ENCODE measurements at places on chromosomes 12 and 14.

- no peak for DNase-seq
Observed at GRCh38 chr12:17949558-17950141, 140.3 kb downstream of the RERGL start.

DNA sequence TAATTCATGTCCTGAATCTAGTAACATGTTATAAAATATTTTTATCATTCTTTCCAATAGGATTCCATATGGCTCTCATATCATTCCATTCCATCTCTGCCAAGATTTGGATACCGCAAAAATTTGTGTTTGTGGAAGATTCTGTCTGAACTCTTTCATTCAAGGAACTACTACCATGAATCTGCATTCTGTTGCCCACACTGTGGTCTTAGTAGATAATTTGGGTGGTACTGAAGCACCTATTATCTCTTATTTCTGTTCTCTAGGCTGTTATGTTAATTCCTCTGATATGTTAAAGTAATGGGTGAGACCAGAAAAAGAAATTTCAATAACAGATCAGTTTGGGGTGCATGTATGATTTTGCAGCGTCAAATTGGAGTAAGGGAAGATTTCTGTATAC lies 6.2 kb downstream of the RPL36AL start:
- no peak for DNase-seq

- DNase-seq = no peak
Observed at GRCh38 chr12:53514628-53515290, 7.5 kb upstream of the NPFF start.

DNA sequence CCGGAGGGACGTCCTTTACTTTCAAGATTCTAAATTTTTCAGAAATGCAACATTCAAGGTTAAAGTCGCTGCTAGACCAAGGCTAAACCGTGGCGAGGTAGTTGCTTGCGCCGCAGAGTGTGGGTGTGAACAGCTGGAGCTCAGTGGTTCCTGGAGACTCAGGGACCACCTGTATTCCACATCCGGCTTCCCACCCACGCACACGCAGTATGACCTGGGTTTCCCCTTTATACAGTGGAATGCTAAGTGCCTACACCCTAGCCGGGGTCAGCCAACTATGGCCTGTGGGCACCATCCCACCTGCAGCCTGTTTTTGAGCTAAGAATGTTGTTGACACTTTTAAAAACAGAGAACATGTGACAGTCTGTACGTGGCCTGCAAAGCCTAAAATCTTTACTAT lies 42.9 kb upstream of the TESC start:
- no peak for DNase-seq

- DNase-seq = no peak
Observed at GRCh38 chr12:132411457-132411856, 78.5 kb upstream of the FBRSL1 start.

- DNase-seq = no peak
Observed at GRCh38 chr12:76679778-76680177, 84.1 kb upstream of the ZDHHC17 start.

DNA sequence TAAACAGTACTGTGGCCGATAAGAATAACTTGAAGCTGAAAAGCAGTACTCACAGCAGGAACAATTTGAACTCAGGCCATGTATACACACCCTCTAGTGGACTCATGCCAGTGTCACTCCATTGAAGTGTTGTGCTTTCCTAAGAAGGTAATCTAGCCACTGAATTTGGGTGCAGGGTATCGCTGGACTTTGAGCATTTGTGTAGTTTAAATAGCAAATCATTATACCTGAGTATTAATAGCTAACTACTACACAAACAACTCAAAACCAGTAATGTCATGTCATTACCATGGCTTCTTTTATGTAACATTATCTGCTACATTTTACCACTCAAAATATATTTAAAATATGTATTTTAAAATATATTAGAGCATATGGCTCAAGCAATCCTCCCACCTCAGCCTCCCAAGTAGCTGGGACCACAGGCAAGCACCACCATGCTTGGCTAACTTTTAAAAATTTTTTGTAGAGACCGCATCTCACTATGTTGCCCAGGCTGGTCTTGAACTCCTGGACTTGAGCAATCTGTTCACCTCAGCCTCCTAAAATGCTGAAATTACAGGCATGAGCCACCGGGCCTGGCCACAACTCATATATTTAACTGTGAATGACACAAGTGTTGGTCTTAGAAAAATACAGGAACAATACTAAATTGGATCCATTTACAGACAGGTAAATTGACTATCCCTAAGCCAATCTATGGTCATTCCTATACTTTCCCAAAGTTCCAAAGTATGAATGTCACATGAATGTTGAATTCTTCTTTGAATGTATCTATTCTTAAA lies 25.6 kb upstream of the ARID4A start:
- DNase-seq = no peak

- DNase-seq = no peak
Observed at GRCh38 chr12:129190827-129191226, 337.5 kb downstream of the GLT1D1 start.

- DNase-seq = no peak
Observed at GRCh38 chr14:101466456-101467180, 94.7 kb upstream of the DIO3 start.

GRCh38 chr12:95582230-95583058 lies 31.2 kb upstream of the USP44 start:
- peak; percentile 51 for DNase-seq

DNA sequence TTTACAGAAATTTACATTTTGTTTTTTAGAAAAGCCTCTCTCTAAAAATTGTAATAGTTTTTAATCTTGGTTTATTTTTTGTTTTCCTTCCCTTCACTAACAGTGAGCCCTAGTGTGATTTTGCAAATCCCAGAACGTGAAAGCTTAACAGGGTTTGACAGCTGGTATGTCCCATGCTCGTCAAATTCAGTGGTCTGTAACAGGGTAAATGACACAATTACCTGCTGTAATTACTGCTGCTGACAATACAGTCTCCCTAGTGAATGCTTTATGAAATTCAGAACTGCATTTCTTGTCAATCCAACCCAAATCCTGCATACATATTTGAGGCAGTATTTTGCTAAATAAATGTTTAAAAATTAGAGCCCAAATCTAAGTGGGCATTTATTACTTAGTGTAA lies 249.2 kb downstream of the NELL2 start:
- DNase-seq = no peak
